ENCODE measurements at places on chromosomes 6 and 20. TPM values are rescaled to one million over a fixed set of nuclear protein-coding genes. Genes with fewer than 3 reads are reported as not detected.
A peak's percentile ranks its signal among the peaks of the same experiment; 100 is the strongest.

- no peaks in the 10 kb centered on the region for H3K27me3 ChIP-seq
- no peak for DNase-seq
- H3K4me1 ChIP-seq = no peaks in the 10 kb centered on the region
- H3K4me3 ChIP-seq = no peak overlapping the region
- H3K27ac ChIP-seq = no peak overlapping the region
Observed at GRCh38 chr6:69097948-69098347, 462.9 kb downstream of the ADGRB3 start.

The TFAP2A gene
- 0.02 TPM for polyA plus RNA-seq

DNA sequence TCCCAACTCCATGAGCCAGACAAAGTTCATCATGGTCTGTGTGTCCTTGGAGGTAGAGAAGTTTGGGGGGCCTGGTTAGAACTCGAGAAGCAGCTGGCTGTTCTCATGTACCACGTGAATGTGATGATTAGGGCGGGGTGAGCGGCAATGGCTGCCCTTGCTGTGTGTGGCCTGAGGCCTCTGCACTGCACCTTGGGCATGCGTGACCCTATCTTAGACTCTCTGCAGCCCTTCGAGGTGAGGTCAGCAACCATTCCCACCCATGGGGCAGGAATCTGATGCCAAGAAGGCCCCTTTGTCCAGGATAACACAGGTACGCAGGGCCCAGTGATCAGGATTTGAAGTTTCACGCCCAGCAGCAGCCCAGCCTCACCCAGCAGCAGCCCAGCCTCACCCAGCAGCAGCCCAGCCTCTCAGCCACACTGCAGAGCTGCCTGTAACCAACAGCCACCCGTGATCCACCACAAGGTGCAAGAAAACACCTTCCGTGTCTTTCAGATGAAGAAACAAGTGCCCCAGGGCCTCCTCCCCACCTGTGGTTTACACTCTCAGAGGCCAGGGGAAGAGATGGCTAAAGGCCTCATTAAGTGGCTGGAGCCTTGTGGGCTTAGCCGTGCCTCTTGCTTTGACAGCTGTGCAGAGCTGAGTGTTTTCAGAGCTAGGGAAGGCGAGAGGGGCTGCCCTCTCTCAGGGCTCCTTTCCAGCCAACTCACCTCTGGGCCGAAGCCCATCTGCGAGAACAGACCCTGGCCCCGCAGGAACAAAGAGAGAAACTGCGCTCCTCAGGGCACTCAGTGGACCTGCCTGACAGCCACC is 195.2 kb upstream of the CDH4 start:
- no peaks in the 10 kb centered on the region for H3K27me3 ChIP-seq
- H3K27ac ChIP-seq = no peak overlapping the region
- H3K4me3 ChIP-seq = no peak overlapping the region
- DNase-seq = no peak
- no peaks in the 10 kb centered on the region for H3K36me3 ChIP-seq

The TMEM217 gene
- polyA plus RNA-seq = 2.0 TPM

GRCh38 chr20:63095718-63096654 is 89.2 kb upstream of the BHLHE23 start:
- H3K4me3 ChIP-seq = no peak overlapping the region
- H3K36me3 ChIP-seq = no peaks in the 10 kb centered on the region
- no peak overlapping the region for H3K27ac ChIP-seq
- peaks cover 37% of the 10 kb centered on the region for H3K27me3 ChIP-seq
- no peak for DNase-seq

- H3K27me3 ChIP-seq = no peaks in the 10 kb centered on the region
Observed at GRCh38 chr20:60046011-60046413, 87.8 kb downstream of the CDH26 start.

DNA sequence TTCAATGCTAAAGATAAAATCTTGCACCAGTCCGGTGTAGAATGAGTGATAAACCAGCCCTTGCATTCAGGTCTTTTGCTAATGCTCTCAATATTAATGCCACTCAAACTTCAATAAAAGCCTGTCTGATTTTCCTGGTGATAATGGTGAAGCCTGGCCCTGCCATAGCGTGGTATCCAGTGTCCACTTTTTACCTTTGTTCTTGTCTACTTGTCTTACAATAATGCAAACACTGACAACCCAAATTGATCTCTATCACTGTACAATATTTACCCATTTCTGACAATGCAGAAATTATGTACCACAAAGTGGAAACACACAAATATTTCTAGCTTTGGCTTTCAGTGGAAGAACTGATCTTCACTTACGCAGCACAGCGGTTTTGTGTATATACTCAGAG is 189.1 kb downstream of the ZDHHC14 start:
- peaks cover 2% of the 10 kb centered on the region for H3K4me1 ChIP-seq
- no peak for DNase-seq
- no peaks in the 10 kb centered on the region for H3K36me3 ChIP-seq
- H3K27me3 ChIP-seq = no peaks in the 10 kb centered on the region
- no peak overlapping the region for H3K4me3 ChIP-seq

DNA sequence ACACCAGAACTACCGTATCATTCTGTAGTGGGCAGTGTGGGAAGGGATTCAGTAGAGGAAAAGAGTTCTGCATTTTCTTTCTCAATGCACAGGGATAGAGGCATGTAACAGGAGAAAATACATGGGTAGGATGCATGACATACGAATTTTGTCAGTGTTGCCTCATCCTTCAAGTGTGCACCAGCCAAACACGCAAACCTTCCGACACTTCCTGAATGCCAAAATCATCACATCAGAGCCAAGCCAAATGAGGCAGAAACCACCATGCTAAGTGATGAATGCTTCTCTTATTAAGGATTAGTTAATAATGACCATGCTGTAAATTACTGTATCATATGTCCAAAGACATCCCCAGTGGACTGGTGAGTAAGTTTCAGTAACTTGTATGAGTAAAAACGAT is 27.3 kb downstream of the RAMACL start:
- H3K27me3 ChIP-seq = no peaks in the 10 kb centered on the region
- H3K4me3 ChIP-seq = no peak overlapping the region
- no peak for DNase-seq
- peaks cover 22% of the 10 kb centered on the region for H3K36me3 ChIP-seq
- H3K27ac ChIP-seq = no peak overlapping the region

- H3K27ac ChIP-seq = no peak overlapping the region
- H3K27me3 ChIP-seq = peaks cover 34% of the 10 kb centered on the region
- H3K4me1 ChIP-seq = no peaks in the 10 kb centered on the region
- no peaks in the 10 kb centered on the region for H3K36me3 ChIP-seq
- H3K4me3 ChIP-seq = no peak overlapping the region
Observed at GRCh38 chr20:57559658-57560553, 1.0 kb upstream of the PCK1 start.

The CCM2L gene
- not detected for polyA plus RNA-seq

GRCh38 chr6:40550202-40551101 is 36.7 kb downstream of the LRFN2 start:
- H3K27me3 ChIP-seq = no peaks in the 10 kb centered on the region
- H3K36me3 ChIP-seq = no peaks in the 10 kb centered on the region
- H3K4me3 ChIP-seq = no peak overlapping the region
- peak; percentile 35 for DNase-seq
- no peaks in the 10 kb centered on the region for H3K4me1 ChIP-seq
- H3K27ac ChIP-seq = no peak overlapping the region

DNA sequence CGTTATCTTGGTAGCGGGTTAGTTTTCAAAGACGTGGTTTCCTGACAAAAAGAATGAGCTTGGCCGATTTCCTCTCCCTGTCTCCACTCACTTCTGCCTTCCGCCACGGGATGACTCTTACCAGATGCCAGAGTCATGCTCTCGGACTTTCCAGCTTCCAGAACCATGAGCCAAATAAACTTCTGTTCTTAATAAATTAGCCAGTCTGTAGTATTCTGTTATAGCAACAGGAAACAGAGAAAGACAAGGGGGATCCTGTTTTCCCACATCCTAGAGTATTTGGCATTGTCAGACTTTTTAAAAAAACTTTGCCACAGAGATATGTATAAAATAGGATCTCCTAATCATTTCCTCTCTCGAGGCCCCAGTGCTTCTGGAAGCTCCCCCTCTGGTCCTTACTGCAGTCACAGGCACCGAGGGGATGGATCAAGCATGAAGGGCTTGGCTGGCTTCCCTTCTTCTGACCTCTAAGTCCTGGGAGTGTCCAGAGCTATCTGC is 84.9 kb upstream of the NAA20 start:
- peaks cover 10% of the 10 kb centered on the region for H3K4me1 ChIP-seq
- no peaks in the 10 kb centered on the region for H3K27me3 ChIP-seq
- peak; percentile 16 for DNase-seq
- no peak overlapping the region for H3K4me3 ChIP-seq
- H3K27ac ChIP-seq = peak overlapping the region; percentile 98

DNA sequence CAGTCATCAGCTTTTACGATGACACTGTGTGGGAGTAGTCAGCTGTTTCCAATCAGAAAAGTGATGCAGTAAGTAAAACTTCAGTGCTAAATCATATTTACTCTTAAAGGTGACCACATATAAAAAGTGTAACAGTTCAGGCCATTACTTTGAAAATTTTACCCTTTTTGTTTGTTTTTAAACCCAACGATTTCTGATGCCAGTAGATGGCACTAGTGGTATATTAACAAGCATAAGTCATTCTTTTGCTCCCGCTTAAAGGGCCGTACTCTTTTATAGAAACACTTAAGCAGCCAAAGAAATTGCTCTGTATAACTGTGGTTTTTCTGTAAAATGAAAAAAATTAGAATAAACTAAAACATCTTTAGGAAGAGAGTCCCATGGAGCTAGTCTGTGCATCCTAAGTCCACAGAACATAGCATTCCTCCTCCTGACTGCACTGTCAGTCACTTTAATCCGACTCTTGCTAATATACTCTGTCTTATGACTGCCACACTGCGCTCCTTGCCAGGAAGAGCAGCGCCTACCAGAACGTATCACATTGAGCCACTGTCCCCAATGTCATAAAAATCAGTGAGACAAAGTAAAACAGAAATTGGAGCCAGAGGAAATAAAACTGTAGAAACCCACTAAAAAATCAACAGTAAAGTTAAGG is 25.0 kb downstream of the HEBP2 start:
- no peak overlapping the region for H3K4me3 ChIP-seq
- no peaks in the 10 kb centered on the region for H3K4me1 ChIP-seq
- H3K27me3 ChIP-seq = peaks cover 61% of the 10 kb centered on the region
- H3K27ac ChIP-seq = no peak overlapping the region
- peak; percentile 54 for DNase-seq

The BMP7 gene
- 0.10 TPM for polyA plus RNA-seq

GRCh38 chr20:39081255-39081654 is 119.1 kb downstream of the DHX35 start:
- no peak overlapping the region for H3K4me3 ChIP-seq
- DNase-seq = peak; percentile 85
- H3K4me1 ChIP-seq = no peaks in the 10 kb centered on the region

DNA sequence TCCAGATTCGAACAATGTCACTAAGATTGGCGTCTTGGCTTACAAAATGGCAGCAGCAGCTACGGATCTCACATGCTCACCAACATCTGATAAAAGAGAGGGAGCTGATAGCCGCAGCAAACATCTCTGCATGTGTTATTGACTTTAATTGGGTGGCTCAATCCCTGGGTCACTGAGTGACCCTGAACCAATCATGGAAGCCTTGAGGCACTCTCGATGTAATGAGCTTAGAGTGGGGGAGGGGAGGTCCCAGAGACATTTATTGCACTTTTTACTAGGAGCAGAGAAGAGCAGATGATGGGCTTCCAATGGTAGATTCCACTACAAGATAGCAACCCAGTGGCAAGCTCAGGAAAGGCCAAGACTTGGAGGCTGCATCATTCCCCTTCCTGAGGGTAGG is 238.7 kb downstream of the BMP7 start:
- no peaks in the 10 kb centered on the region for H3K36me3 ChIP-seq
- H3K27me3 ChIP-seq = no peaks in the 10 kb centered on the region
- peaks cover 5% of the 10 kb centered on the region for H3K4me1 ChIP-seq
- H3K4me3 ChIP-seq = no peak overlapping the region
- no peak for DNase-seq
- no peak overlapping the region for H3K27ac ChIP-seq

DNA sequence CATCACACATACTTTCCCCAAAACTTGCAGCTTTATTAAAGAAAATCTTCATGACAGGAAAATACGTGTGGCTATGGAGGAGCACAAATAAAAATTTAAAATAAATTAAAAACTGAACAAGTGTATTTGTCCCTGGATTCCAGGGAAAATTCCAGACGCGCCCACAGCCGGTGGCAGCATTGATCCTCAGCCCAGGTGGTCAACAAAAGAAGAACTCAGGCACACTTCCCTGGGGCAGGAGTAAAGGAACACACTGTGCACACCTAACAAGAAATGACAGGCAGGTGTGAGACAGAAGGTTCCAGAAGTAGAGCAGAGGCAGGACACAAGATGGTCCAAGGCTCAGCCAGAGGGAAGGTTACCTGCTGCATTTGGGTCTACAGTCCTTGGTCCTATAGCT is 36.3 kb downstream of the FOXA2 start:
- H3K4me1 ChIP-seq = no peaks in the 10 kb centered on the region
- H3K4me3 ChIP-seq = no peak overlapping the region
- no peak for DNase-seq
- H3K36me3 ChIP-seq = no peaks in the 10 kb centered on the region

- peaks cover 11% of the 10 kb centered on the region for H3K4me1 ChIP-seq
- H3K4me3 ChIP-seq = no peak overlapping the region
- DNase-seq = no peak
- H3K27me3 ChIP-seq = no peaks in the 10 kb centered on the region
Observed at GRCh38 chr20:4571759-4572531, 149.8 kb upstream of the PRND start.

GRCh38 chr6:35042031-35042815 is 98.9 kb downstream of the TCP11 start:
- no peak for DNase-seq
- H3K4me3 ChIP-seq = no peak overlapping the region
- H3K27ac ChIP-seq = no peak overlapping the region
- no peaks in the 10 kb centered on the region for H3K27me3 ChIP-seq

DNA sequence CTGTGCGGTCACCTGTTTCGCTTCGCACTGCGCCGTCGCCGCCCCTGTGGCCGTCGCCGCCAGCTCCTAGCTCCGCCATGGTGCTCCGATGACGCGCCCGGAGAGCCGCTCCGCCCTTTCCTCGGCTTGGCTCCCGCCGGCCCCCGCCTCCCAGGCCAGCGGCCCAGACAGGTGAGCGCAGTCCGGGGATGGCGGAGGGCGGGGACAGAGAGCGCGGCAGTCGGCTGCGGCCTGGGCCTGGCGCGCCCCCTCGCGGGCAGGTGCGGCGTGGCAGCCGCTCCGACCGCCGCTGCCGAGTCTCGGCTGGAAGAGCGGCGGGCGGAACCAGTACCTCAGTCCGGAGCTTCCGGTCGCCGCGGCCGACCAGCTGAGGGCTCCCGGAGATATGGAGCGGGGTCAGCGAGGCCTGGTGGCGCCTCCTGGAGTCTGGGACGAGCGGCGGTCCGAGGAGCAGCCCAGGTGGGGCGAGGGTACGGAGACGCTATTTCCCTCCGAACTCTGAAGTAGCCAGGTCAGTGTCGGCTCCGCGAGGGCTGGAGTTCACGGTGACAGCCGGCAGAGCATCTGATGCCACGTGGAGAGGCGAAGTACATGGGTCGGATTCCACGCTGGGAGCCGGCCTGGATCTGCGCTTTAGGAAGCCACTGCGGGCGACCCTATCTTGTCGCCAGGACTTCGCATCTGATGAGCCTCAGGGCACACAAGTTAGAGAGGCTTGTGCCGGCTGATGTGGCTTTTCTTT is at the start of gene MAP7:
Gene MAP7, minus strand, starts transcription at position 93 of the 742 bp plus-strand sequence. Its CDS starts 14 bp downstream, at position 79.
- H3K27ac ChIP-seq = peak within 1 kb of the TSS; percentile 55
- peaks cover 16% of the 10 kb centered on the region for H3K4me1 ChIP-seq
- peak; percentile 88 for DNase-seq
- H3K27me3 ChIP-seq = peaks cover 12% of the 10 kb centered on the region
- peak within 1 kb of the TSS; percentile 77 for H3K4me3 ChIP-seq
- H3K36me3 ChIP-seq = no peaks in the 10 kb centered on the region

The RAE1 gene
- 82.4 TPM for polyA plus RNA-seq

The RHAG gene
- polyA plus RNA-seq = not detected

- no peak for DNase-seq
- no peaks in the 10 kb centered on the region for H3K36me3 ChIP-seq
- no peaks in the 10 kb centered on the region for H3K27me3 ChIP-seq
- H3K4me1 ChIP-seq = peaks cover 6% of the 10 kb centered on the region
Observed at GRCh38 chr6:134470457-134470975, 152.6 kb upstream of the SGK1 start.

The CDH22 gene
- not detected for polyA plus RNA-seq

The DACT2 gene
- not detected for polyA plus RNA-seq
